CD4-positive, CD25-positive, alpha-beta regulatory T cell (primary cell): ENCODE measurements at places on chromosomes 7 and 10. TPM values are rescaled to one million over a fixed set of nuclear protein-coding genes. Genes with fewer than 3 reads are reported as not detected.

GRCh38 chr7:34043461-34044305 is 138.3 kb downstream of the BMPER start:
- no peaks in the 10 kb centered on the region for H3K36me3 ChIP-seq
- H3K27me3 ChIP-seq: no peaks in the 10 kb centered on the region
- DNase-seq: no peak
- H3K27ac ChIP-seq: no peak overlapping the region
- H3K4me1 ChIP-seq: no peaks in the 10 kb centered on the region
- H3K4me3 ChIP-seq: no peak overlapping the region

GRCh38 chr7:47327346-47327697 is 254.6 kb downstream of the TNS3 start:
- H3K4me3 ChIP-seq: no peak overlapping the region
- no peaks in the 10 kb centered on the region for H3K4me1 ChIP-seq
- H3K36me3 ChIP-seq: no peaks in the 10 kb centered on the region

DNA sequence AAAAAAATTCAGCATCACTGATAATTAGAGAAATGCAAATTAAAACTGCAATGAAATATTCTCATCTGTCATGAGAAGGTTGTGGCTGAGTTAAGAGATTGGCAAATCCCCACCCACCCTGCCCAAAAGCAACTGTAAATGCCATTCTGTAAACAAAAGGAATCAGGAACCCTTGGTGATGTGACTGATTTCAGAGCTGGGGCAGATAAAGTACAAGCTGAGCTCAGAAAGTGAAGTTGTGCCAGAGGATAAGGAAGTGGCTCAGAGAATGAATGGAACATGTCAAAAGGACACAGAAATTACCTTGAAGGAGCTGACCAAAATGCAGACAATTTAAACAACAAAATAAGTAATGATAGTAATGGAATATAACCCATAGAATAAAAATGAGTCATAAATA is 32.7 kb upstream of the ARMS2 start:
- H3K4me1 ChIP-seq: peaks cover 90% of the 10 kb centered on the region
- peak overlapping the region; percentile 65 for H3K27ac ChIP-seq
- H3K27me3 ChIP-seq: no peaks in the 10 kb centered on the region
- peak overlapping the region; percentile 77 for H3K4me3 ChIP-seq
- peaks cover 2% of the 10 kb centered on the region for H3K36me3 ChIP-seq

GRCh38 chr7:116018731-116019130 is 11.8 kb downstream of the TFEC start:
- H3K4me3 ChIP-seq: no peak overlapping the region
- no peak overlapping the region for H3K27ac ChIP-seq
- no peaks in the 10 kb centered on the region for H3K36me3 ChIP-seq
- no peak for DNase-seq
- H3K27me3 ChIP-seq: no peaks in the 10 kb centered on the region
- no peaks in the 10 kb centered on the region for H3K4me1 ChIP-seq

DNA sequence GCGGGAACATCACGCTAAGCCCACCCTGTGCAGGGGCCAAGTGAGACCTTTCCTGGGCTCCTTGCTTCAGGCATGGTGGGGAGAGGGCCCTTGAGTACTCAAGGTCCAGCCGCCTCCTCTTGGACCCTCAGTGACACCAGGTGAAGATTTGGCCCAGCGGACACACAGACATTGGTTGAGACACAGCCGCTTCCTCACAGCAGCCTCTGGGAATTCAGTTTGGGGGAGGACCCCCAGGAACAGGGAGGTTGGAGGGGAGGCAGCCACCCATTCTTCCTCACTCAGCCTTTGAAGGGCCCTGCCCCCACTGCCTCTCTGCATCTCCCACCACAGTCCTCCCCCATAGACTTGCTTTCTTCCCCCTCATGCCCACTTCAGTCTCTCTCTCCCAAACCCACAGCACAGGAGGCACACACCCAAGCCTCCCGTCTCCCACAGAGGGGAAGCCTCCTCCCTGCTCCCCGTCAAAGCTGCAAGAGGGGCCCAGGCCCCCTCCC is 31.9 kb downstream of the ANXA8 start:
- H3K4me1 ChIP-seq: no peaks in the 10 kb centered on the region
- no peaks in the 10 kb centered on the region for H3K36me3 ChIP-seq
- H3K27ac ChIP-seq: no peak overlapping the region
- H3K4me3 ChIP-seq: no peak overlapping the region

- DNase-seq: no peak
- peaks cover 24% of the 10 kb centered on the region for H3K4me1 ChIP-seq
- H3K27ac ChIP-seq: no peak overlapping the region
Observed at GRCh38 chr7:150374472-150374871, 4.7 kb upstream of the ZNF775 start.

DNA sequence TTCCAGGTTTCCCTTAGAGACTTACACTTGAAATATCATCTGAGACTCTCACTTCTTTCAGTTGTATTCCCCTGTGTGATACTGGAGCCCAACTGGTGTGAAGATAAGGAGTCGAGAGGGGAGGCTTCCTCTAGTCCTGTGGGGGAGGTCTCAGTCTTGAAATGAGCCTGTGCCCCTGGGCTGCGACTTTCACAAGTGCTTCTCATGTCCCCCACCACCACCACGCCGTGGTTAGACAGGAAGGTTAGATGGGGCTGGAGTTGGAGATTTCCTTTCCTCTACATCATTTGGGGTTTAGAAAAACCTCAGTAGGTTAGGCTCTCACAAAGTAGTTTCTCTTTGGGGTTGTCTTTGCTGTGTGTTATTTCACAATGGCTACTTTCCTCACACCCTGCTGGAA is 25.6 kb upstream of the MKX start:
- H3K27me3 ChIP-seq: peaks cover 4% of the 10 kb centered on the region
- no peaks in the 10 kb centered on the region for H3K36me3 ChIP-seq
- H3K4me3 ChIP-seq: no peak overlapping the region
- no peaks in the 10 kb centered on the region for H3K4me1 ChIP-seq
- H3K27ac ChIP-seq: no peak overlapping the region

Gene DAGLB
- 33.2 TPM for total RNA-seq

Gene DOCK1
- 0.20 TPM for total RNA-seq

Gene NKX2-3
- total RNA-seq: not detected

Gene SEMA3A
- total RNA-seq: not detected

Gene CLCN1
- not detected for total RNA-seq

Gene GIMAP8
- total RNA-seq: 8.0 TPM

Gene ITPRID1
- not detected for total RNA-seq

Gene PSPH
- total RNA-seq: 1.5 TPM
